Astrocyte (in vitro differentiated cells and primary cell): ENCODE measurements at places on chromosomes 12 and 14.

DNA sequence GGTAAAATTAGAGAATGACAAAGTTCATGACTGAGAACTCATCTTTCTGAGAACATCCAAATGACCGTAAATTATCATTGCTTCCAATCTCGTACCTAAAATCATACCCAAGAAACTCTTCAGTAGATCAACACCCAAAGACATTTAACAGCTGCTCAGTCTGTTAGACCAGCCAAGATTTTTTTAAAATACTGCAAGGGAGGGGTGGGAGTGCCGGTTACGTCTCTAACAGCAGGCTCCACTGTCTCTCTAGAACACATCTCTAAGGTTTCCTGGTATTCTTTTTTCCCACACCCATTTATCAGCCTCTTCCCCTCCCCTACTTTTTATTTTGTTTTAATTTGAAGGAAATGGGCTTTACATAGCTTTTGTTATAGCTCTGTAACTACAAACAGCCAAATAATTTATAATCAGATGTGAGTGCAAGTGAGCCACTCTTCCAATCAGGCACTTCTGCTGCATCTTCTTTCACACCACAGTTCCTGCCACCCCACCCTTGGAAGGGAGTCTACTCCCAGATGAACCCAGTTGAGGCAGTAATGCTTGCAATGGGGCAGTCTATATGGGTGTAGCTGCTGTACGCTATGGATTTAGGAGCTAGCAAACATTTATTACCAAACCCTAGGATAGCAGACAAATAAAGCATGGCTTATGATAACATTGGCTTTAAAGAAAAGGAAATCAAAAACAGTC, 21.9 kb downstream of the PTPRB start:
- DNase-seq, result no peak

GRCh38 chr12:13390381-13390861, 193.9 kb downstream of the EMP1 start:
- peak; percentile 55 for DNase-seq

DNA sequence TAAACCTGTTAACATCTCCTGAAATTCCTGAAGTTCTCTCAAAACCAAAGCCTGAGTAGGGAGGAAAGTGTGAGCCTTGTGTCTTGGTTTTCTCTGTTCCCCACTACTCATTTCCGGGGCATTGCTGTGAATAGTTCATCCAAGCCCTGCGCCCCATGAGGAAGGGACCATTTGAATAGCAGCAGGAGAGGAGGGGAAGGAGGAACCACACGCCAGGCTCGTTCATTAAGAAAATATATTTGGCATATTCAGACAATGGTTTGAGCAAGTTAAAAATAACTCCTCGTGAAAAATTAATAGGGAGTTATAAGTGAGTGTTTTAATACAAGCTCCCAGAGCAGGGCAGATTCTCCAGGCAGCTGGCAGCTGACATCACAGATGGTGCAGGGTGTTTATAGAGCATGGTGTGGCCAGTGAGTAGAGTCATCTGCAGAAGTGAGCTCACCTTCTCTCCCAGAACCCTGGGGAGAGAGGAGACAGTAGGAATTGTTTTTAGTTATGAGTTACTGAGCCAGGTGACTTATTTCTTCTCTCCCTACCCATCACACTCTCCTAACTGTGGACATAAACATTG, 29.5 kb upstream of the CISTR start:
- no peak for DNase-seq

DNA sequence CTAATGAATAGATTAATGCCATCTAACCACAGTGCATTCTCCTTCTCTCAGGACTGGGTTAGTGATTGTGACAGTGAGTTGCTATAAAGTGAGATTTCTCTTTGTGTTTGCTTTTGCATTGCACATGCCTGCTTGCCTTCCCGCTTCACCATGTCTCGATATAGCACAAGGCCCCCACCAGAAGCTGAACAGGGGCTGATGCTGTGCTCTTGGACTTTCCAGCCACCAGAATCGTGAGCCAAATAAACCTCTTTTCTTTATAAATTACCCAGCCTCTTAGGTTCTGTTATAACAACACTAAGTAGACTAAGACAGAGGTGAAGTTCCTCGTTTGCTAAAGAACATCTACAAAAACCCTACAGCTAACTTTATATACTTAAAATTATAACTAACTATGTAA, 173.0 kb downstream of the KIF26A start:
- DNase-seq, result no peak

DNA sequence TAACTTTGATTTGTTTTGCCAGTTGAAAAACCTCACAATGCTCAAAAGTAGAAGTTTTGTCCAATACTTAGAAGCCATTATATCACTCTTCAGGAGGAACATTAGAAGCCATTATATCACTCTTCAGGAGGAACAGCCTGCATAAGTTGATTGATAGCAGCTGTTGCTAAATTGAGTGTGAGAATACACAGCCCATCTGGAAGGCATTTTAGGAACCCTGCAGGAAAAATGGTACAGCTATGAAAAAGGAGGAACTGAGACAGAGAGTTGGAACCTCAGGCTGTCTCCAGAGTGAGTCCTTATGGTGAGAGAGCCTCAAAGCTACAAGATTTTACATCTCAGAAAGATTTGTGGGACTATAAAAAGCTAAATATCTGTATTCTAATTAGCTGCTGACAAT, 207.0 kb downstream of the MYRFL start:
- no peak for DNase-seq

GRCh38 chr12:130606231-130606630, 109.9 kb downstream of the RIMBP2 start:
- no peak for DNase-seq

DNA sequence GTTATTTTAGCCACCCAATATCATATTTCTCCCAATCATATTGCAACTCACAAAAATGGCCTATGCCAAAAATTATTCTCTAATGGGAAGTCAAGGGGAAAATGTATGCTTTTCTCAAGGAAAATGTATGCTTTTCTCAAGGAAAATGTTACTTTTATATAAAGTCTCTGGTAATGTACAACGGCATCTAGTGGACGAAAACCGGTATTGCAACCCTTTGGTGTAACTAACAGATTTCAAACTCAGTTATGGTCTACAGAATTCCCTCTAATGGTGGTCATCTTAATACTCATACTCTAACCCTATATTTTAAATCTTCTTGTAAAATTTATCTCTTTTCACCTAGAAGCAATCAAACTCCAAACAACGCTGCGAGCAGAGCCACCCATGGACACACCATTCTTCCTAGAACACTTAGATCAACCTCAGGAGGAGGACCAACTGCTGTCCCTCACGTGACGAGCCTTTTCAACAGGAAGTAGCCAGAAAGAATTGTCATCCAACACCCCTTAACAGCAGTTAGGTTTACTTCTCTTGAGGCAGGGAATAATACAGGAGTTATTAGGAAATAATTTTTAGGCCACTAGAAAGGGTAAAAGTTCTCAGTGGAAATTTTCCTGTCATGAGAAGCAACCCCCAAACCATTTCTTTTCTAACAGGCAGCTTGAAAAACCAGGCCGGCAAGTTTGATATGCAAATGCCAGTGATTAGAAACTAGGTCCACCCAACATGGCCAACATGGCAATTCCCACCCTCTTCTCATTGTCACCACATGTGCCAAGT, 20.1 kb downstream of the APOBEC1 start:
- no peak for DNase-seq

GRCh38 chr14:95208598-95208997, 51.3 kb upstream of the DICER1 start:
- DNase-seq, result no peak

DNA sequence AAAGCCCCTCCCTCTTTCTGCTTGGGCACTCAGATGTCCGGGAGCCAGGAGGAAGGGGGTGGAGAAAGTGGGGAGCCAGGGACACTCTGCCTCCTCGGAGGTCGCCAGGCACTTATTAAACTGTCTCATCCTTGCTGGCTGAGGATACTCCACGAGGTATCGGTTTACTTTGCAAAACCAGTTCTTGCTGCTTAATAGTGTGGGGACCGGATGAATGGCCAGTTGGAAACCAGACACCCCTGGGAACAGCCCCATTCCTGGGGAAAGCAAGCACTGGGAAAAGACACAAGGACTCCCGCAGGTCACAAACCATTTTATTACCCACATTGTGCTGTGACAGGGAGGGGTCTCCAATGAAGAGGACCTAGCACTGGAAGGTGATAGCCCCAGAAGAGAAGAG, 34.2 kb downstream of the CCDC88C start:
- DNase-seq, result no peak

DNA sequence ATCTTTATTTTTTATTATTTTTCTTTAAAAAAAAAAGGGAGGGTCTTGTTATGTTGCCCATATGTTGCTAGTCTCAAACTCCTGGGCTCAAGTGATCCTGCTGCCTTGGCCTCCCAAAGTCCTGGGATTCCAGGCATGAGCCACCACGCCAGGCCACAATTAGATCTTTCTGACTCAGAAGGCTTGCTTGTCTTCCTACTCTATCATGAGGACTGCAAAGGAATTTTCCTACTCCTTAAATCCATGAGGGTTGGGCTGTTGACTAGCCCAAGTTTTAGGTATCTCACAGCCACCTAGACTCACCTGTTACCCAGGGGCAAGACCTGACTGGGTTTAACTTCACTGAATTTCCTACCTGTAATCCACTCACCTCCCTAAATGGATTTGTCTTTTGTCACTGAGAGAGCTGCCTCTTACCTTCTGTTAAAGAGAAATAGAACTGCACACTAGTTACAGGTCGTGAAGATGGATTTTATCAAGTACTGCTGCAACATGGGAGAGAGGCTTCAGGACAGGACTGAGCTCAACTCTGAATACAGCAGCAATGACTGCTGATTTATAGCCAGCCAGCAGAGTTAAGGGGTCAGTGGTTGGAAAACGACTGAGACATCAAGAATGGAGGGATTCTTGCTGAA, 72.3 kb downstream of the B4GALNT3 start:
- peak; percentile 41 for DNase-seq

DNA sequence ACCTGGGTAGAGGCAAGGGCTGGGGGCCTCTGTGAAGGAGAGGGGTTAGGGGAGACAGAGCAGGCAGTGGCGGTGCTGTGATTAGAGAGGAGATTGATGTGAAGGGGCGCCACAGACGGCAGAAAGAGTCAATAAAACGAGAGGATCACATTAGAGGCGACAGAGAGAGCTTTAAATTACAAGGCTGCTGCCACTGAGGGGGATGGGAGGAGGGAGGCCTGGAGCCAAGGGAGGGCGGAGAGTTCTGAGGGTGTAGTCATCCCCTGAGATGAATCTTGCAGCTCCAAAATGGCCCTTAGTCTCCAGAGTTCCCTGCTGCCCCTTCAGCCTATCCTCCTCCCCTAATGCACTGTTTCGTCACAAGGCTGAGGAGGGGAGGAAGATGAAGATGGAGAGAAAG, 12.8 kb downstream of the ZFHX2 start:
- DNase-seq, result no peak

- no peak for DNase-seq
These were observed 64.9 kb upstream of the DACT1 start for GRCh38 chr14:58572863-58573262.

- no peak for DNase-seq
These were observed 28.6 kb upstream of the HSP90B1 start for GRCh38 chr12:103901518-103902173.

GRCh38 chr12:70847871-70848270, 72.7 kb downstream of the PTPRR start:
- no peak for DNase-seq

GRCh38 chr12:114692186-114693058, 8.4 kb upstream of the TBX3 start:
- no peak for DNase-seq

DNA sequence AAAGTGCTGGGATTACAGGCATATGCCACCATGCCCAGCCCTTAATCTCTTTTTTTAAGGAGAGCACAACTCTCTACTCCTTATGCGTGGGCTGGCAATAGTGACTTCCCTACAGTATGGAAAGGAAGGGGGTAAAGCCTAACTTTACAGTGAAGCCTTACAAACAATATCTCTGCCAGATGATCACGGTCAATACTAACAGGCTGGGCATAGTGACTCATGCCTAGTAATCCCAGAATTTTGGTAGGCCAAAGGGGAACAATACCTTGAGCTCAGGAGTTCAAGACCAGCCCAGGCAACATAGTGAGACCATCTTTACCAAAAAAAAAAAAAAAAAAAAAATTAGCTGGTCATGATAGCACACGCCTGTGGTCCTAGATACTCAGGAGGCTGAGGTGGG, 5.6 kb downstream of the PYM1 start:
- no peak for DNase-seq

DNA sequence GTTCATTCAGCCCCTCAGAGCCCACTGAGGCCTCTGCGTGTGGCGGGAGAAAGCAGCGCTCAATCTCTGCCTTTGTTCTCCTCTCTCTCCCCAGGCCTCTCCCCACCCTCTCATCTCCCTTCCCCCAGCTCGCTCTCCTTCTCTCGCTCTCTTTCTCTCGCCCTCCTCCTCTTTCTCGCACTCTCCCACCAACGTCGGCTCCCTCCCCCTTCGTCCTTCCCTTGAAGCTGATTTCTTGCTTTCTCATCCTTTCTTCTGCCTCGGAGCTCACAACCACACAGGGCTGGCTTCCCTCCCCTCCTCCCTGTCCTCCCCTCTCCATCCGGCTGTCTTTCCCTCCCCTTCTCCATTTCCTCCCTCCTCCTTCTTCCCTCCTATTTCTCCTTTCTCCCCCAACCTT, 96.4 kb downstream of the LRRC74A start:
- DNase-seq, result peak; percentile 70
